ENCODE measurements at places on chromosomes 7 and 10.

DNA sequence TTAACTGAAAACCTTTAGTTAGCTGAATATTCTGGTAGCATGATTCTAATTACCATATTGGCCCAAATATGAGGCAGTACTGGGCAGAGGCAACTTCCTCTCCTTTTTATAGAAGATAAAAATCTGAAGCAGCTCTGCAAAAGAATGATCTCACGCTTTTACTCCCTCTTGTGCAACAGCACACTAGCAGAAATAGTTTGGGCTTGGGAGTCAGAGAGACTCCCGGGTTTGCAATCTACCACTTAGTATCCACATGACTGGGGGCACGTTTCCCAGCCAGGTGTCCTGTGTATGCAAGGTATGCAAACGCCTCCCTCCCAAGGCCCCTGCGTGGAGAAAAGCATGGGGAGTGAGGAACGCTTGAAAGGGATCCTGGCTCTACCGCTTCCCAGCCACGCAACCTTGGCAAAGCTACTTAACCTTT, 47.2 kb upstream of the RHEB start:
- no peak for DNase-seq

GRCh38 chr7:106824458-106824857, 40.6 kb upstream of the PIK3CG start:
- DNase-seq, result no peak

- DNase-seq, result no peak
Observed at GRCh38 chr7:116030651-116031276, at the start of gene TFEC. Gene TFEC (minus strand): TSS chr7:116030763. CDS start chr7:115984441, 46,322 bp downstream.

DNA sequence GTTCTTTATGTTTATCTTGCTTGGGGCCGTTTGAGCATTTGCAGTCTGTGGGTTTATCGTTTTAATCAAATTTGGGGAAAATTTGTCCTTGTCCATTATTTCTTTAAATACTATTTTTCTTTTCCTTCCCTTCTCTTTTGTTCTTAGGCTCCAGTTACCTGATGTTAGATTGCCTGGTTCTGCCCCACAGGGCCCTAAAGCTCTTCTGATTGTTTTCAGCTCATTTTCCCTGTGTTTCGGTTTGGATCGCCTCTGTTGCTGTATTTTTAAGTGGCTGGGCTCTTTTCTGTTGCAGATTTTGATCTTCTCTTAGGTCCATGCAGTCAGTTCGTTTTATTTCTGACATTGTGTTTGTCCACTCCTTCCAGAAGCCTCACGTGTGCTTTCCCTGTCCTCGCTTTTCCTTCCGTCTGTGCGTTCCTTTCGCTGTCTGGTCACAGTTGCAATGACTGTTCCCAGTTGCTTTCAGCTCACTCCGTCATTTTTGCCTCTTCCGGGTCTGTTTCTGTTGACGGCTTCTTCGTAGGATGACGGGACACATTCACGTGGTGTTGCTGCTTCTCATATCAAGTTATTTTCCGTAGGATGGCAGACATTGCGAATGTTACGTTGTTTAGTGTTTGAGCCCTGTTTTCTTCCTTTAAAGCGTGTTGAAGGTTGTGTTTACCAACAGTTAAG, 111.4 kb downstream of the INPP5A start:
- DNase-seq, result no peak

DNA sequence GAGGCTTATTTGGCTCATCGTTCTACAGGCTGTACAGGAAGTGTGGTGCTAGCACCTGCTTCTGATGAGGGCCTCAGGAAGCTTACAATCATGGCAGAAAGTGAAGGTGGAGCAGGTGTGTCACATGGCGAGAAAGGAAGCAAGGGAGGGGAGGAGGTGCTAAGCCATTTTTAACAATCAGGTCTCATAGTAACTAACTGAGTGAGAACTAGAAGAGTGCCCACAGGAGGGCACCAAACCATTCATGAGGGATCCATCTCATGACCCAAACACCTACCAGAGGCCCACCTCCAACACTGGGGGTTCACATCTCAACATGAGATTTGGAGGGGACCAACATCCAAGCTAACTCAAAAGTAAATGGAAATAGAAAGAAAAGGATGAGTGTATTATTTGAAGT, 78.1 kb downstream of the CXCL12 start:
- DNase-seq, result no peak

DNA sequence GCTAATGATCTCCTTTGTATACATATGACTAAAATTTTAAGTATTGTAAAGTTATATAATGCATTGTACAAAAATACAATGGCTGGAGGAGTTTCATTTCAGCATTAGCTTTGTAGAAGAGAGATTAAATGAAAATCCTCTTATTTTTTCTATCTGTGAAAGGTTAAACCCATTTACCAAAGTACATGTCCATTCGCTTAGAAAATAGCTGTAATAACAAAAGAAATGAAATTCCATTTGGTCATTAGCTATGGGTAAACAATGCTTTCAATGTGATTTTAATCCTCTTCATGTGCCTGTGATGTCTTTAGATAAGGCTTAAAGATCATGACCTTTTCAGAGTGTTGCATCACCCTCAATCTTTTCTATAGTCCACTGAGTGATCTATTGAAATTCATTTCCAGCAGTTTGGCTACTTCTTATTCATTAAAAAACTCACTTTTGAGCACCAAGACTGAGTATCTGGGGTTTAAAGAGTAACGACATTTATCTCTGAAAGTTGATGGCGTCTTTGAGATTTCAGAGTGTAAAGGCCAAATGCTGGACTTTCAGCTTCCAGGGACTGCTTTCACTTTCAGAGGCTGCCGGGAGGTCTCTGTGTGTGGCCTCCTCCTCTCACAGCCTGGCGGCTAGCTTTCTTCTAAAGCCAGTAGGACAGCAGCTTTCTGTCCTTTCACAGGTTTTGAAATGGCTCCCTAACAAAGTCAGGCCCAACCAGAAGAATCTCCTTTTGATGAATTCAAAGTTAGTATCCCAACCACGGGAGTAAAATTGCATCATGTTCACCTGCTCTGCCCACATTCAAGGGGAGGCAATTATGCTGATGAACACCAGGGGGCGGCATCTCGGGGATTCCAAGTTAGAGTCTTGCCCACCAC, 701.4 kb upstream of the COBL start:
- no peak for DNase-seq

DNA sequence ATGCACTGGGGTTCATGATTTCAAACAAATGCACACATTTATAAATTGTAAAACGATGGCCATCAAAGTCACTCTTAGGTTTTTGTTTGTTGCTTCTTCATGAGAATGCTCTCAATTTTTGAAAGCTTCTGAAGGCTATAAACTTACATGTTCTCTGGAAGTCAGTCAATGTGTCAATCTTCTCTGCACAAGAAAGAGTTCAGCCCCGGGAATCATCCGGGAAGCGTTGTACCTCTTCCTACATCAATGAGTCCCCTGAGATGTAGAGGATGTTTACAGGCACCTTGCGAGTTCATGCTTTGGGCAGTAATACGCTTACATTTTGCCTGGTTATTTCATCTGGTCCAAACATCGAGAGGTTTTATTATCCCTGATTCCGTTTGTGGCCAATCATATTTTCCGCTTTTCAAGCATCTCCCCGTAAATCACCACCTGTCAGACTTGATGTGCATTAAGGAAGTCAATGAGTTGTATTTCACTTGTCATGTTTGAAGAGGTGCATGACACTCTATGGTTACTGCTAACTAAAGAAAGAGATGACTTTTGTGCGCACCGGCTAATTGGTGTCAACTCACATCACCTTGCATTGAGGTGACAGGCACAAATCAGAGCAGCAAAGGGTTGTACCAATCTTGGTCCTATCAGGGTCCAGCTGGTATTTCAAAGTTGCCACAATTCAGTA, 750.7 kb downstream of the SORCS3 start:
- DNase-seq, result no peak

DNA sequence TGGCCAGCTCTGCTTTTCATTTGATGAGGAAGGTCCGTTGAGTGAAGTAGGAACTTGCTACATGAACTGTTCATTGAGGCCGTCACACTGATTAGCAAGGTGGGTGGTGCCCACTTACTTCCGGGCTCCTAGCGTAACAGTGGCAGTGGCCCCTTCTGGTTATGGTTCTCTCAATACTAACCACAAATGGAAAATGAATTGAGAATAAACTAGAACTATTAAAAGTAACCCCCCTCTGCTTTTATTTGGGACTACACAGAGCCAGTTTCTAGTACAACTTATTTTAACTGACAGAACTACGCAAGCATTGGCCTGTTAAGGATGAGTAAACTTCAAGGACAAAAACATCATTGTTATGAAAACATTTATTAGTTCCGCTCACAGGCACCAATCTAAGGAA, 519.1 kb downstream of the INHBA start:
- no peak for DNase-seq

GRCh38 chr7:50962962-50963374, 180.3 kb upstream of the GRB10 start:
- DNase-seq, result no peak
